ENCODE measurements at places on chromosomes 12 and 14.

DNA sequence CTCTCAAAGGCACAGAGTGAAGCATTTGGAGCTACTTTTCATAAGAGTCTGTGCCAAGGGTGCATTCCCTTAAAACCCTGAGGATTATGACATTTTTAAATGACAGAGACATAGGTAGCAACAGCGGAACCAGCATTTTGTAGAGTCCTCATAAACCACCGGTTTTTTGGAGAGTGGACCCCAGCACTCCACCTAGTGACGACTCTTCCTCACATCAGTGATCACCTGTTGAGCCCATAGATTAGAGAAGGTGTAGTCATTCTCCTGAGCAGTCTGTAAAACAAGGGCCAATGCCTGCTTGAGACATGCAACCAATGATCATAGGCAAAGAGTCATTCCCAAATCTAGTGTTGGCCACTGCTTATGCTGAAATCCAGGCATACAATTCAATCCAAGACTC is 399.1 kb downstream of the GXYLT1 start:
- DNase-seq = no peak

- DNase-seq = no peak
Observed at GRCh38 chr12:122208073-122208820, 4.7 kb downstream of the B3GNT4 start.

- peak; percentile 72 for DNase-seq
Observed at GRCh38 chr12:112900298-112901145, 6.2 kb upstream of the OAS1 start.

GRCh38 chr12:89405626-89406345 is 53.5 kb upstream of the DUSP6 start:
- DNase-seq = peak; percentile 52

- DNase-seq = no peak
Observed at GRCh38 chr12:91272461-91273063, 89.9 kb upstream of the DCN start.

GRCh38 chr14:61281186-61281947 is at the start of gene TMEM30B:
TMEM30B (minus strand) TSS chr14:61281338; CDS start chr14:61281147, 191 bp downstream.
- no peak for DNase-seq

DNA sequence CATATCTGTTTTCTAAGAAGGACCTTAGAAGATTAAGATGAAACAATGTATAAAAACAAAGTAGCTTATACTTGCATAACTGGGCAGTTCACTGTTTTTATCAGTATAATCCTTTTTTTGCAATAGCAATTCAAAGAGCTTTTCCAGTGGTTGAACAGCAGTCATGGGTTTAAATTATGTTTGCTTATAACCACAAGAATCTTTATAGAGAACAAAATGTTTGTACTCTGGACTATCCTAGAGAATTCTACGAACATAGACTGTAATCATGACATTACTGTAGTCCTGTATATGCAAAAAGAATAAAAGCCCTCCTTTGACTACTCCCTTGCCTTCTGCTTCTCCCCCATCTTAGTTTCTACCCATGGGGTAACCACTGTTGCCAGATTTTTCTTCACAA is 5.7 kb downstream of the FAM177A1 start:
- DNase-seq = no peak

- DNase-seq = no peak
Observed at GRCh38 chr12:15767301-15767700, 21.9 kb downstream of the EPS8 start.

- DNase-seq = no peak
Observed at GRCh38 chr14:100303179-100303578, 3.1 kb downstream of the SLC25A29 start.

- no peak for DNase-seq
Observed at GRCh38 chr14:24979725-24980239, 70.2 kb downstream of the STXBP6 start.

DNA sequence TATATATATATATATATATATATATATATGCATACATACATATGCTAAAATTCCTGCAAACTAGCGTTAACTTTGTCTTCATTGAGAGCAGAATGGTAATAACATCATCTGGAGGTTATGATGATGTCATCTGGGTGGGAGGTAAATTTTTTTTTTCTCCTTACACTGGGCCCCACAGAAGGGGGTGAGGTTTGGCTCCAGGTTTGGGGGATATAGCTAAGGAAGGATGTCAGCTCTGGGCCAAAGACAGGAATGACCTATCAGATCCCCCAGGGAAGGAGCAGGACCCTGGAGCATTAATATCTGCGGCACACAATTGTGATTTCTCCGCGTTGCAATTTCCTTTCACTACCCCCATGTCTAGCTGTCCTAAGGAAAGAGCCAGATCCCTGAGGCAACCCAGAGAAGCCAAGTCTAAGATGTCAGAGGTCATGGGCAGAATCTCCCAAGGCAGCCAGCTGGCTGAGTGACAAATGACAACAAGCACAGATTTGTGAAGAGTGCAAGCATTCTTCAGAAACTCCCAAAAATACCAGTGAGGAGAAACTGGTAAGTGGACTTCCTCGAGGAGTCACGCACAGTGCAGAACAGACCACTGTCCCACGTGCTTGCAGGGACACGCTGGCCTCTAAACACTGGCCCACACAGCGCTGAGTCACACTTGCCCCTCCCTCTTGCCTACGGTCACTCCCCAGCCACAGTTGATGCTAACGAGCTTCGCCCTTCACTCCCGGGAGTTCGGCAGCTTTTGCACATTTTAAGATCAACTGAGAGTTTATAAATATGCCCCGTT is 9.9 kb downstream of the UBC start:
- peak; percentile 92 for DNase-seq

DNA sequence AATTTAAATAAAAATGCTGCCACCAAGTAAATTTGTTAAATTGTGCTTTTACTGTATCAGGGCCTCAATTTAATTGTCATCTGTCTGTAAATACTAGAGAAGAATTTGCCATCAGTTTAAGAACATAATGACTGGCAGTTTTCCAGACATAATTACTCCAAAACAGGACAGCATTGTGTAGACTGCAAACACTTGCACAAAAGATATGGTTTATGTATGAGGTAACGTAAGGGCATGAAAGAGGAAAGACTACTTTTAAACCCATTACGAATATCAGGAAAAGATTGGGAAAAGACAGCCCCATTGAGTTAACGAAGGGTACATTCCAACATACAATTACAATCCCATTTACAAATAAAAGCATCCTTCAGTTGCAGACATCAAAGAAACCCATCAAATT is 59.8 kb upstream of the KRR1 start:
- DNase-seq = no peak

DNA sequence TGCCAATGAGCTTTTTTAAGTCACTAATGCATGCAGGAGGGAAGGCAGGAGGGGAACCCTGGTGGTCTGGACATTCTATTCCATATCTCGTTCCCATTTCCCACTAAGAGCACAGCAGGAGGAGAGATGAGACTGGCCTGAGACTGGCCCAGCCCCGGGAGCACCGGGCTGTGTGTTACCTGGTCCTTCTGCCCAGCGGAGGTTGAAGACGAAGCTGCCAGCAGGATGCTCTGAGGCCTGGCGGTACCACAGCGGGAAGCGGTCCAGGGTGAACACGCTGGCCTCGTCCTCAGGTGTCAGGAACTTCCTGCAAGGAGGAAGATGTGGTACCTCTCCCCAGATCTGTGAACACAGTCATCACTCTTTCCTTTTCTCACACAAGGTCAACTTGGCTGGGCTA is 23.9 kb downstream of the LRTM2 start:
- DNase-seq = no peak

DNA sequence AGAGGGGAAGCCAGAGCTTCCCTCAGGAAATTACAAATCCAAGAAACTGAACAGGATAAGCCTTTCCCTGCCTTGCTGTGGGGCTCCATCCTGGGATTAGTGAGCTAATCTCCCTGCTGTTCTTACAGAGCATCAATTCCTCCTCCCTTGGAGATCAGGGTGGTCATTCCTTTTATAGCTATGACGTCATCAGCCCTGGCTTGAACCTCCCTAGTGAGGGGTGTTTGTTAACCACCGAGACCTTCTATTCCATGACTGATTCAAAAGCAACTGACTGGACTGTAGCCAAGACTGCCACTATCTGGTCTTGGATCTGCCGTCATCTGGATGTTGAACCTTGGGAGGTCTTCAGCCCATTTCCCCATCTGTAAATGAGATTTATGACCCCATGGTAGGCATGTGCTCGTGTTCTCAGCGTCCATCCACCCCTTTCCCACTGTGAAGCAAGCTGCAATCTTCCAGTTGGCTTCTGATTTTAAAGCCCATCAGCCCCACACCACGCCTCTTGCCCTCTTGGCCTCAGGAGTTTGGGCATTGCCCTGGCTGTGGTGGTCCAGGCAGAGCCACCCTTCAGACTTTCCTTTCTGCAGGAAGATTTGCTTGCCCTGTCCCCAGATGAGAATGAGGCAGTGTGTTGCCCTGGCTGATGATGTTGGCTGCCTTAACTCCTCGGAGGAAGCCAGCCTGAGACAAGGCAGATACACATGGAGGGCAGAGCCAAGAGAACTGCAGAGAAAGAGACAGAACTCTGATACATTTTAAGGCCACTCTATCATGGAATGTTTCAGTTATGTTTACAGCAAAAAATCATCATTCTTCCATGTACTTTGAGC is 59.6 kb upstream of the ACTN1 start:
- DNase-seq = no peak

- DNase-seq = no peak
Observed at GRCh38 chr12:25184132-25184531, 10.8 kb downstream of the DNAI7 start.

- no peak for DNase-seq
Observed at GRCh38 chr12:12715459-12716150, 1.6 kb upstream of the CDKN1B start.

- DNase-seq = no peak
Observed at GRCh38 chr12:53975479-53976152, 862 bp upstream of the HOTAIR start.

DNA sequence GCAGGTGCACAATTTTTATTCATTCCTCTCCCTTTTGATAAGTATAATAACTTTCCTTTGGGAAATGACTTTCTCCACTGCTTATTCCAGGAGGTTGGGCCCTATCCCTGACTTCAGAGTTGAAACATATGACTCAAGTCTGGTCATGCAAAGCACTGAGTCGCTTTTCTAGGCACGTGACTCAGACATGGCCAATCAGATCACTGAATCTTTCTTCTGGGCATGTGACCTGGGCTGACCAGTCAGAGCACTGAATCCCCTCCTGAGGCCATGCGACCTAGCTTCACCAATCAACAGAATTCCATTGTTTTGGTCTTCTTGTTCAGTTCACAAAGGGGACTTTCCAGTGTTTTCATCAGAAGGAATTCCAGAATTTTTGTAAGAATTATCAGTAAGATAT is 377.1 kb upstream of the KITLG start:
- DNase-seq = no peak

GRCh38 chr12:3751151-3752095 is 1.5 kb downstream of the CRACR2A start:
- no peak for DNase-seq

- peak; percentile 78 for DNase-seq
Observed at GRCh38 chr14:77657280-77657679, 40.8 kb upstream of the SPTLC2 start.

DNA sequence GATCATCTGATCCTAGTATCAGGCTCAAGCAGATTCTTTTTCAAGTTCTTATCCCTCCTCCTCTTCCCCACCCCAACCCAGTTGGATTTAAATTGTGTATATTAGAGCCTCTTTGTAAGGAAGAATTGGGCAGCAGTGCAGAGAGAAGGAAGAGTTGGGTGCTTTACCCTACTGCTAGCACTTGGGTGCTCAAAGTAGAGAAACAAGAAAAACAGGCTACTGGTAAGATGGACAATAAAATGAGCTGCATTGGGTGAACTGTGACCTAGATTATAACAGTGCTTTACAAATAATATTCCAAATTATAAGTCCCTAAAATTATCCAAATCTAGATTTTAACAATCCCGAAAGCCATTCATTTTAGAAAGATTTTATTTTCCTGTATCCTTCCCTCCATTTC is 363.4 kb upstream of the GARIN6 start:
- DNase-seq = no peak

- no peak for DNase-seq
Observed at GRCh38 chr14:23346693-23347405, 5.8 kb downstream of the SLC22A17 start.

GRCh38 chr12:68122236-68122920 is 37.2 kb downstream of the IFNG start:
- DNase-seq = no peak

DNA sequence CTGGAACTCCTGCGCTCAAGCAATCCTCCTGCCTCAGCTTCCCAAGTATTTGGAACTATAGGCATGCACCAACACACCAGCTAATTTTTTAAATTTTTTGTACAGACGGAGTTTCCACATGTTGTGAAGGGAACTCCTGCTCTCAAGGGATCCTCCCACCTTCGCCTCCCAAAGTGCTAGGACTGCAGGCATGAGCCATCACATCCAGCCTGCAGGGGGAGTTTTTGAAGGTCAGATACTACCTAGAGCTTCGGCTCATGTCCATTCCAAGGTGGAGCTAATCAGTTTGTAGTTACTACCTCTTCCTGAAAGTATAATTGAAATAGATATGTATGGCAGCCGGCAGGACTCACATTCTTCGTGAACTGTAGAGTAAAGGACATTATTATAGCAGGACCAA is 3.7 kb upstream of the TAS2R19 start:
- no peak for DNase-seq

GRCh38 chr12:122505419-122506051 is 4.8 kb upstream of the ZCCHC8 start:
- DNase-seq = peak; percentile 30

- DNase-seq = no peak
Observed at GRCh38 chr14:20112321-20112720, 1.8 kb downstream of the OR4K17 start.
